ENCODE measurements at places on chromosomes 2 and 18.

GRCh38 chr18:56475250-56475649 is 163.1 kb downstream of the TXNL1 start:
- DNase-seq, result no peak

GRCh38 chr2:150174056-150174805 is 313.2 kb downstream of the RND3 start:
- DNase-seq, result no peak

DNA sequence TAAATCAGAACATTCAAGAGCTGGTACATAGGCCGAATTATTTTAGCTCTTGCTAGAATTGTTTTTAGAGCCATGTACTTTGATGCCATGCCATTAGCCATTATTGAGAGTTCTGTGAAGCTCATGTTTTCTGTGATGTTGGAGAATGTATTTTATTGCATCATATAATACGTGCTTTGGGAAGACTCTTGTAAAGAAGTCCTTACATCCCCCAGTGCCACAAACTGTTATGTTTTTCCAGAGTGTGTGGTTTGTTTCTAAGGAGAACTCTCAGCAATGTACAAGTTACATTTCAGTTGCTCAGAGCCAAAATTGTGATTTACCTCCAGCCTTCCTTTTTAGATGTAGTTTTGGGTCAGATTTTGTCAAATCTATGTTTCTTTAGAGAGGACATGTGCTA is 148.6 kb downstream of the HAUS1 start:
- DNase-seq, result no peak

- no peak for DNase-seq
Observed at GRCh38 chr2:134588556-134588955, 130.2 kb downstream of the TMEM163 start.

DNA sequence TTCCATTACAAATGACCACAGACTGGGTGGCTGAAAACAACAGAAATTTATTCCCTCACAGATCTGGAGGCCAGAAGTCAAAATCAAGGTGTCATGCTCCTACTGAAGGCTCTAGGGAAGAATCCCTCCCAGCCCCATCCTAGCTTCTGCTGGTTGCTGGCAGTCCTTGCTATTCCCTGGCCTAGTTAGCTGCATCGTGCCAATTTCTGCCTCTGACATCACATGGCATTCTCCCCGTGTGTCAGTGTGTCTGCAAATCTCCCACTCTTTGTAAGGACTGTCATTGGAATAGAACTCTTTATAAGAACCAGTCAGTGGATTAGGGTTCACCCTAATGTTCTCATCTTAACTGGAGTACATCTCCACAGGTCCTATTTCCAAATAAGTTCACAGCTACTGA is 30.5 kb upstream of the NCKAP5 start:
- DNase-seq, result no peak

- DNase-seq, result no peak
Observed at GRCh38 chr2:196012314-196012713, 56.3 kb downstream of the DNAH7 start.

GRCh38 chr2:169734169-169734847 is 676 bp downstream of the KLHL23 start:
- DNase-seq, result no peak

DNA sequence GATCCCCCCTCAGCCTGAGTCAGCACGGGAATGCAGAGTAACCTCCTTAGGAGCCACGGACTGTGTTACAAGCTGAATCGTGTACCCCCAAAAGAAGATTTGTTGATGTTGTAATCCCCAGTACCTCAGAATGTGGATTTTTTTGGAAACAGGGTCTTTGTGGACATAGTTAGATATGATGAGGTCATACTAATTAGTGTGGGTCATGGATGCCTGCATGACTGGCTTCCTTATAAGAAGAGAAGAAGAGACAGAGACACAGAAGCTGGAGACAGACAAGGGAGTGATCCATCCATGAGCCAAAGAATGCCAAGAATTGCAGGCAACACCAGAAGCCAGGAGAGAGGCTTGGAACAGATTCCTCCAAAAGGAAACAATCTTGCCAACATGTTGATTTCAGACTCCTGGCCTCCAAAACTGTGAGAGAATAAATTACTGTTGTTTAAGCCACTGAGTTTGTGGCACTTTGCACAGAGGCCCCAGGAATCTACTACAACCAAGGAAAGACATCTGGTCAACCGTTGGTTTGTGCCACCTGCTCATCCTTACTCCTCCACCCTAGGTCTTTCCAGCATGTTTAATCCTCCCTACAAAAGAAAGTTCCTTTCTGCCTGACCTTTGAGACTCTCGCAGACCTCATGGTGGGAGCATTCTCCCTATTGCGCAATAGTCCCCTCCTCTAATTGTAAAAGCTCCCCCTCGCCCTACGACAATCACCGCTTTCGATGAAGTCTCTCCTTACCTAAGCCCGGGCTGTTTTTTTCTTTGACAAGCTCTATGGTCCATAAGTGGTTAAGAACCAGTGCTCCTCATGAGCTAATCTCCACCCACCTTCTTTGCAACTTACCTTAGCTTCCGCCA is 91.6 kb downstream of the DNER start:
- no peak for DNase-seq

DNA sequence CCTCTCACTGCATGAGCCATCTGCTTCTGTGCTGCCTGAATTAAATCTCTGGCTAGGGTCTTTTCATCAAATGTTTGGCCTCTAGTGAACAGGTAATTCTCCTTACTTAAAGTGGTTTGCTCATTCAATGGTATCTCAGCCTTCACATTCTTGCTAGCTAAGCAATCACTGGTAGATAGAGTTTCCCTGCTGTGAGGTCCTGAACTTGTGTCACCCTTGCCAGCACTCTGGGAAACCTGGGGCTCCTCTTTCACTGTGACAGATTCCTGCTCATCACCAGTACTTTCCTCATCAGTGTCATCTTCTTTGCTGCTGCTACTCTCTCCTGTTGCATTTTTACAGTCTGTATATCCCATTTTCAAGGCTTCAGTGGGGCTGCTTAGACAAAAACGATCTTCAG is 69.1 kb upstream of the DTNB start:
- no peak for DNase-seq

DNA sequence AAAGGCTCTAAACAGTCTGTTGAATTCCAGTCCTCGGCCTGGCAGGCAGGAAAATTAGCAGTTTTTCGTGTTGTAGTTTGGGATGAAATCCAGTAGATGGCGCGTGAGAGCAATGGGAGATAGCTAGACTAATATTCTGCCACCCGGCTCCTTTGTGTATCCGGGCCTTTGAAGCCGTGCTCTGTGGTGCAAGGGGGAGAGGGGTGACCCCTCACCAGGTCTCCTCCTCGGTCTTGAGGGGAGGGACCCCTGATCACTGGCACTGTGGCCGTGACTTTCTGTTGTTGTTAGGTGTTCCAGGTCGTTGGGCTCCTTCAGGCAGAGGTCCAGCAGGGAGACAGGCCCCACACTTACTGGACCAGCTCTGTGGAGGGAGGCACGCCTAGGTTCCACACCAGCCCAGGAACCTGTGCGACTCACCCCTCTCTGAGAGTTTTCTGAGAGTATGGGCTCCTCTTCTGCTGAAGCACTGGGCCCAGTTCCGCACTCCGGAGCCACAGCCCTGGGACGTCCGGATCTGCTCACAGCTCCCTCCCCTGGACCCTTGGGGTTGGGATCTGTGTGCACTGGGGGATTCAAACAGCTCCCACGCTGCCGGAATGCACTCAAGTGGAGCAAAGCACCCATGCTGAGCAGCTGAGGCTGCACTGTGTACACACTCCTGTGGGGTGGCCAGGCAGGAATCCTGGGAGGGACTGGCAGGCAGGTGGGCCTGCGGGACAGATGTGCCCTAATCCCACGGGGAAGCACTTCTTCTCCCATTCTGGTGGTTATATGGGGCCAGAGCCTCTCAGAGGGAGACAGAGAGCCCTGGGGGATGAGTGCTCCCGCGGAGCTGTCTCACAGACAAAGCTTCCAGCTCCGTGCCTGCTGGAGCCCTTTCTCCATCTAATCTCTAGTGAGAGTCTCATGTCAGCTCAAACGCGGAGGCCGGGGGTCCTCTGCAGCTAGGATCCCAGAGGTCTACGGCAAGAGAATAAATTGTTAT is 8.8 kb downstream of the GKN2 start:
- peak; percentile 53 for DNase-seq

DNA sequence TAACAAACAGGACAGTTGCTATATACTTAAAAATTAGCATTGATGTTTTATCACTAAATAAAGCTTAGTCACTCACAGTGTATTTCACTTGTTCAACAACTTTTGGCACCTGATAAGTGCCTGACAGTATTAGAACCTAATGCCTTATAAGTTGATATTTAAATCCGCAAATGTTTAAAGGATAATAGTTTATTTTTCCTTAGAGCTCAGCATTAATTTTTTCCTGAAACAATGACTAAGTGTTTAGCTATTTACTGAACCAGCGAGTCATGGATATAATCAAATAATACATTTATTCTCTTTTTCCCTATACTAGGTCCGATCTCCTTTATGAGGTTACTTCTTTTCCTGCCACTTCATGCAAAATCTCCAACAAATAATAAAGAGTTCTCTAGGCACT is 146.0 kb upstream of the PGAP1 start:
- DNase-seq, result no peak

- DNase-seq, result no peak
Observed at GRCh38 chr18:1760901-1761300, 810.4 kb downstream of the METTL4 start.

DNA sequence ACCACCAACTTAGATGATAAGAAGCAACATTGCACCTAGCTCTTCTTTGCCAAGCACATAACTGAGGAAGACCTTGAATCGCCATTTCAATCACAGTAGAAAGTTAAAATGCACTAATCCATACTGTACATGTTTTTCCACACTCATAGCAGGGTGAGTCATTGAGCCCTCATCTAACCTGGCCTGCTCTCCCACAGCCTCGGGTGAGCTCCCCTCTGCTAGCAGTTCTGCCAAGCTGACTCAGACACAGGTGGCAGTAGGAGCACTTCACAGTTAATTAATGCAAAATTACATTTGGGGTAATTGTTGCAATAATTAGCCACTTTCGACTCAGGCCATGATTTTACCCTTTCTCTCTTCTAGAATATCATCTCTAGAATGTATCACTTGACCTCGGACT is 1632.8 kb upstream of the CELF4 start:
- DNase-seq, result no peak

DNA sequence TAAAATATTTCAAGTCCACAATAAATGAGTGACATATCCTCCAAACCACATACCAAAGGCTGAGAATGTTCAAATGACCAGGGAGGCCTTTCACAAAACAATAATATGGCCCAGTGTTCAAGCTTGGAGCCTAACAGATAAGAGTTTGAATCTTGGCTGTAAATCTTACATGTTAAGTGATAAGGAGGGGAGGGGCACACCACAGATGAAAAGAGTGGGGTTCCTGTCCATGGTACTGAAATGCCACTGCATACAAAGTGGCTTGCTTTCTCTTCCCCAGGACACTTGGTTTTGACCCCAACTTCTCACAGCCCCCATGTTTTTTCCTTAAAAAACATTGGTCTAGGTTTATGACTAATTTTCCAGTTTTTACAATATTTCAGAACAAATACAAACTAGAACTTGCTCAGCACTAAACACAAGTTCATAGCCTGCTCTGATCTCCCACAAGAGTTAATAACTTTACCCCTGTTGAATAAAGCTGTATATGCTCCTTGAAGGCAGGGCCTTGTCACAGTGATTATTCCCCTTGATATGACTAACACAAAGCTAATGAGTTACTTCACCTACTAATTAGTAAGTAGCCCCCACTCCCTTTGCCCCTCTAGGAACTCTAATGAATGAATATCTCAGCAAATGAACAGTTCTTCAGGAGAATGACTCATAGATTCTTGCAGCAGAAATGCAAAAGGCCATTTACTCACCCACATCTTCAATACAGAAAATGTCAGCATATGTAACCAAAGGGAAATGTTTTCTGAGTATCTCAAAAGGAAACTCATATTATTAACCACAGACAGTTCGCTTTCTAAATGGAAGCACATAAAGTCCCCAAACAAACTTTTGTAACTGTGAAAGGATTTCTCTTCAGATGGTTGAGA is 142.2 kb downstream of the SATB2 start:
- no peak for DNase-seq

DNA sequence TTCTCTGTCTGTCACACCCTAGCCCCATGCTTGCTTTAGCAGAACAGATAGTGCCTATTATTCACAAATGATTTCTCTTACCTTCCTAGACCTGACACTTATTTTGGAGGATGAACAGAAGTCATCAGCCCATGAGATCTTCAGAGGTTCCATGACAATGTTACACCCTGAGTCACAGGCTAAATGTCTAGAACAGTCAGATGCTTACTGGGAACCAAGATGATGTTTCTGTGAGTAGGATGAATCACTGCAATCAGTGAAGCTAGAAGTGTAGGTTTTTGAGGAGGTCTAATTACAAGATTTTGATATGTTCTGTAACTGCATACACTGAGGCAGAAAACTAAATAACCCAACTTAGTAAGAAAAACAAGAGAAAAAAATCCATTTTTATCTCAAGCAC is 123.0 kb upstream of the THUMPD2 start:
- DNase-seq, result no peak

GRCh38 chr2:151063271-151063670 is 198.4 kb downstream of the RBM43 start:
- DNase-seq, result no peak

GRCh38 chr2:129903586-129904425 is 75.7 kb upstream of the RAB6C start:
- DNase-seq, result no peak

- DNase-seq, result no peak
Observed at GRCh38 chr2:118989481-118989880, 47.5 kb downstream of the MARCO start.

GRCh38 chr2:39724828-39725144 is 54.3 kb downstream of the THUMPD2 start:
- no peak for DNase-seq

- DNase-seq, result no peak
Observed at GRCh38 chr18:56413862-56414261, 224.5 kb downstream of the TXNL1 start.

GRCh38 chr2:200373231-200373630 is 66.7 kb downstream of the SPATS2L start:
- DNase-seq, result no peak
